ENCODE measurements at places on chromosomes 5 and 9.
A peak's percentile ranks its signal among the peaks of the same experiment; 100 is the strongest.

DNA sequence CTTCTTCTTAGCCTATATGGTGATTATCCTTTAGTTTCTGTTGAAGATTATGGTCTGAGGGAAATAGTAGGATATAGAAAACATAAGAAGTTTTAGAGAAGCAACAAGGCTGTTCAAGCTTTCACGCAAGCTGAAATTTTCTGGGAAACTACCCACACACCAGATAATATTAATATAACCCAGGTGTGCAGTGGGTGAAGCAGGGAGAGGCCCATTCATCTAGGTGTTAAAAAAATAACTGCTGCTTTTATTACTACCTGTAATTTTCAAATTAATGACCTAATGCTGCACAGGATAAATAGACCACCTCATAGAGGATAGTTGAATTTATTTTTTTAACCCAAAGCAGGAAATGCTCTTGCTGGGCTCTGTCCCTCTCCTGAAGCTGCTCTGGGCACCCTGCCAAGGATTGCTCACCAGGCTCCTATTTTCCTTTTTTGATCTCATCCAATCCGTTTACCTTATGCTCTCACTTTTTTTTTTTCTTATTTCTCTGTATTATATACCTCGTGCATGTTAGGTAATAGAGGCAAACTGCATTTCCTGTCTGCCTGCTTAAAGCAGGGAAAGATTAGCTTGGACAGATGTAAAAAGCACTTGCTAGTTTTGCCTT is 124.3 kb upstream of the SLC12A2 start:
- DNase-seq, result peak; percentile 76

DNA sequence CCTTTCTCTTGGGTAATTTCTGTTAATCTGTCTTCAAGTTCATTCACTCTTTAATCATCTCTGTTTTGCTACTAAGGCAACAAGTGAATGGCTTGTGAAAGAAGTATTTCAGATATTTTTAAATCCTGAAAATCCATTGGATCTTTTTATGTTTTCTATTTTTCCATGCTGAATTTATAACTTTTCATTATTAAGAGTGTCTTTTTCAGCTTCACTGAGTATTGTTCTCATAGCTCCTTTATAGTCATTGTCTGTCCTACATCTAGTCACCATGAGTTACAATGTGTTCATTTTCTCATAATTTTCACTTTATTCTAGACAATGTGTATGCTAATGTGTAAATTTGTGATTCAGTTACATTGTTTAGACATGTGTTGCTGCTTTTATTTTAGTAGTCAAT is 556.4 kb downstream of the TUSC1 start:
- no peak for DNase-seq

GRCh38 chr9:126932871-126933321 is 18.3 kb downstream of the RALGPS1 start:
- DNase-seq, result no peak

DNA sequence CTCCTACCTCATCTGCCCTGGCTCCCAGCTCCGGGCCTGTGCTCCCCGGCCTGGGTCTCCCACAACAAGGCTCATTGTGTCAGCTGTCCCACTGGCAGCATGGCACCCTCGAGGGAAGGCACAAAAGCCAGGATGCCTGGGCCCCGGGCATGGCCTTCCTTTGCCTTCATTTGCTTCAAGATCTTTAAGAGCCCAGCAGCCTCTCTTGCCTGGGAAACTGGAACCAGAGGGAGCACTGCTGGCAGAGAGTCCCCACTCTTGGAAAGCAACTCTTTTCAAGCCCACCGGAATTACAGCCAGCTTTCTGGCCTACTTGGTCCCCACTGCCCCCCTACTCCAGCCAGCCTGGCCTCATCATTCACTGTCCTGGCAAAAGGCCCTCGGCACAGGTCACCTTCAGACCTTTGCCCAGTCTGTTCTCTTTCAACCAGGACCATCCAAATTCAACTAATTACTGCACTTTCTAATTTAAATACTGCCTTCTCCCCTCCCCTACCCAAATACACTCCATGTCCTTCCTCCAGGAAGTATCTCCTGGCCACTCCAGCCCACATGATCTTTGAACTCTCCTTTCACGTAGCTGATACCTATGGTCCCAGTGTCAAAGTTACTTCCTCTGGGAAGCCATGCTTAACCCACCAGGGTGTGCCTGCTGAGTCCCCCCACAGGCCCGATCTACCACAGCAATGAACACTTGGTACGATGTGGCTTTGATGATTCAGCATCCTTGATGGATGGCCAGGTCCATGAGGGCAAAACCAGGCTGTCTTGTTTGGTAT is 8.9 kb downstream of the ZER1 start:
- no peak for DNase-seq

- no peak for DNase-seq
Observed at GRCh38 chr5:74599148-74599547, 41.4 kb downstream of the ENC1 start.

All from NCI-H774 (cell line).